ENCODE measurements at places on chromosomes 7 and 10.

- no peak for DNase-seq
Measured at GRCh38 chr7:149599636-149600206, 102.1 kb upstream of the ZNF746 start.

- no peak for DNase-seq
Measured at GRCh38 chr7:91324663-91325062, 60.4 kb downstream of the FZD1 start.

DNA sequence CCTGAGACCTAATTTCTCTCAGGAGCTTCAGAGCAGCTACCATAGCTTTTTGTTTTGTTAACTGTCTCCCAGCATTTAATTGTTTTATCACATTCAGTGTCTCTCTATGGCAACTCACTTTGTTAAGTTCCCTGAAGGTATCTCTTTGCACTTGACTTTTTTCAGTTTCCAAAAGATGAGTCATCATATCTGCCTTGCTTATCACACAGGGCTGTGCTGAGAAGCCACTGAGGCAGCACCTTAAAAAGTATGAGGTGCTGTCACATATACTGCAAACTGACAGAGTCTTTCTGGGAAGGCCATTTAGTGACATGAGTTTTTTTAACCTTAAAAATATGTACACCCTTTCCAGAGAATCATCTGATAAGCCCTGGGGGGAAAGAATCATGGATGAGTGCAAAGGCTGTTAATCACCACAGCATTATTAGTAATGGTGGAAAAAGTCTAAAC is 56.8 kb downstream of the PPP1R3C start:
- no peak for DNase-seq

- no peak for DNase-seq
Measured at GRCh38 chr7:48563334-48563733, 361.0 kb upstream of the CDC14C start.

DNA sequence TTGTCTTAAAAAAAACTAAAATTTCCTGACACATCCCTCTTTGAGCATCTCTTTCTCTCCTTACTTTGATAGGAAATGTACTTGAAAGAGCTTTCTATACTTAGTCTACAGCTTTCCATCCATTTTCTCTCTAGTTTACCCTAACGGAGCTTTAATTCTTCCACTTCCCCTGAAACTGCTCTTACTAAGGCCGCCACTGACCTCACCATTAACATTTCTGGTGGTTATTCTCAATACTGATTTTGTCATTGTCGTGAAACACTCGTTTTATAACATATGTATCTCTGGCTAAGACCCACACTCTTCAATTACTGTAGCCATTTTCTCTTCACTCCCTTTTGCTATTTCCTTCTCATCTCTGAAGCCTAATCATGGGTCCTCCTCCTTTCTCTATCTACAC is 262.0 kb upstream of the FERD3L start:
- DNase-seq = no peak

GRCh38 chr7:41316410-41316809 is 386.5 kb downstream of the INHBA start:
- DNase-seq = no peak

GRCh38 chr10:23120001-23120934 is 24.9 kb downstream of the MSRB2 start:
- DNase-seq = no peak
